ENCODE measurements at places on chromosomes 12 and 14.

GRCh38 chr14:80615831-80616230, 325.7 kb downstream of the CEP128 start:
- DNase-seq, result no peak

- DNase-seq, result no peak
Measured at GRCh38 chr12:5904969-5905368, 40.1 kb downstream of the ANO2 start.

DNA sequence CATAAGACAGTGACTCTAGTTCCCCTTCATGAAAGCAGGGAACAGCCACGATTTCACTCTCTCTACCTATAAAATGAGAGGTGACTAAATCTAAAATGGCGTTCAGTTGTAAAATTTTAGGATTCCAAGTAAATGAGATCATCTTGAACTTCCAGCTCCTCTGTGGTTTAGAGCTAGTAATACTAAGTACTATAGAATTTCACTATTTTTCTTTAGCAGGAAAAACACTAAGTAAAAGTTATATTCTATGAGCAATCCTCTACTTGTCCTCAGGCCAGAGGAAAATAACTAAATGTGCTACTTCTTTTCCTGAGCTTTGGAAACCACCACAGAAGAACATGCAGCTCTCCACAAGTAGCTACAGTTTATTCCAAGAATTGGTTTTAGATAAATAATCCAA, 55.6 kb downstream of the NIN start:
- peak; percentile 66 for DNase-seq

- DNase-seq, result peak; percentile 60
Measured at GRCh38 chr14:104639885-104640548, 35.4 kb upstream of the TMEM179 start.

DNA sequence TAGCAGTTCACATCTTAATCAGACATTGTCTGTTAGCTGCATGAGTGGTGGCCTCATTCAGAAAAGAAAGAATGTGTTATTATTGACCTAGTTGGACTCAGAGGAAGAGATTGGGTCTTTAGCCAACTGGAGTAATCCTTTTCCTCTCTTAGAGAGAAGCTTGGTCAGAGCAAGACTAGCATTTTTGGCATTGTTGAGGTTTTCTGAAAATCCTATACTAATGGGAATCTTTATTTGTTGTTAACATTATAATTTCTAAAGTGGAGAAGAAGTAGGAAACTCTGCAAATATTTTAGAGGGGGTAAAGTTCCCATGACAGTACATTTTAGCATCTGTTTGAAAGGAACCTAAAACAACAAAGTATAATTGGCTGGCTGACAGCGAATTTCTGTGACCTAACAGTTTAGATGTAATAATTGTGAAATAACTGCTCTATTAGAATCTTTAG, 9.7 kb downstream of the TOX4 start:
- DNase-seq, result no peak

Data from MCF 10A (cell line).